ENCODE measurements at places on chromosomes 6 and 20.

DNA sequence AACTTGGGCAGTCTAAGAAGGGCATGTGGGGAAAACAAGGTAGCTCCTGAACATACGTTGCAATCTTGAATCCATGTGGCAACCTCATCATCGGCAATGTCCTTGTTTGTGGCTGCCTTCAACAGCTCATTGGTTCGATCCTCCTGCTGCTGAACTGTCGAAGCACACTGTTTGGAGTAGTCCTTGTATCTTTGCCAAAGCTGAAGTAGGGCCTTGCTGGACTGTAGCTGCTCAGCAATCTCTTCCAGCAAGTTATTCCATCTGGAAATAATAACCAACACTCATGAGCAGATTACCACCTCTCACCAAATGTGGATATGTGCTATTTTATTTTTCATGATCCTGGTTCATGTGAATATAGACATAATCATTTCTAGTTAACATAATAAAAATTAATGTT, 413.3 kb downstream of the ESR1 start:
- no peaks in the 10 kb centered on the region for H3K27me3 ChIP-seq
- H3K4me3 ChIP-seq: no peak overlapping the region
- no peaks in the 10 kb centered on the region for H3K4me1 ChIP-seq
- no peak for DNase-seq

GRCh38 chr20:63538204-63539091, 1.3 kb upstream of the PTK6 start:
- H3K36me3 ChIP-seq: no peaks in the 10 kb centered on the region
- H3K27me3 ChIP-seq: no peaks in the 10 kb centered on the region
- no peak for DNase-seq
- H3K4me3 ChIP-seq: peak overlapping the region; percentile 28

GRCh38 chr6:38549795-38550194, 89.9 kb downstream of the BTBD9 start:
- H3K27me3 ChIP-seq: no peaks in the 10 kb centered on the region
- DNase-seq: no peak
- no peaks in the 10 kb centered on the region for H3K4me1 ChIP-seq
- no peak overlapping the region for H3K27ac ChIP-seq

DNA sequence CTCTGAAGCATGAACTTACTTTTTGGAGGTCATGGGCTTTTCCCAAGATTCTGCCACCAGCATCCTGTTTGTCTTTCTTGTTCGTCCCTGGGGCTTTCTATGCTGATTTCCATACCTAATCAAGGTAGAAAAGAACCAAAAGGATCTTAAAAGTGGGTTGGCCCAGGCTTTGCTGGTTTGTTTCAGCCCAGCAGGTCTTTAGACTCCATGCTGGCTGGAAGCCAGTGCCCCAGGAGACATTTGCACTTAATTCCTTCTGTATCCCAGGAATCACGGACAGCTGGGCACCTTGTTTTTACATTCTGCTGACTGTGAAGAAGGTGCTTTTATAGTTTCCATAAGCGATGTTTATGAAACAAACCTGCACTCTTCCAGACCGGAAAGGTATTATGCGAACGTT, 195.9 kb downstream of the CDH4 start:
- no peaks in the 10 kb centered on the region for H3K36me3 ChIP-seq
- H3K4me1 ChIP-seq: peaks cover 12% of the 10 kb centered on the region
- no peak overlapping the region for H3K27ac ChIP-seq
- H3K27me3 ChIP-seq: no peaks in the 10 kb centered on the region
- DNase-seq: no peak

DNA sequence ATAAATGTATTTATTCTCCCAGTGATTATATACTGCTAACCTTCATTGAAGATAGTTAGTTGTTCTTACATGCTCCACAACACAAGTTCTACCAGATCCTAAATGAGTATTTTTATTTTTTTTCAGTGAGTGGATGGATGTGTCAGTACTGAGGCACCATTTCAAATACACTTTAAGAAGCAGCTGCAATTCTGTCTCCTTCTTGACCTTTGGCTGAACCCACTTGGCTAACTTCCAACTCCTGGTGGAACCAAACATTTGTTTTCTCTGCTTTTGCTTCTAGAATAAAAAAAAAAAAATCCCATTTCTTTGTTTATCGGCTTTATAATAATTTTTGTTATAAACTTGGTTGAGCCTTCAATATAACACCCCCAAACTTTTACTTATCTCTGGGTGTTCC, 458.3 kb upstream of the MAP3K7 start:
- no peak overlapping the region for H3K27ac ChIP-seq
- DNase-seq: no peak
- H3K27me3 ChIP-seq: no peaks in the 10 kb centered on the region
- no peak overlapping the region for H3K4me3 ChIP-seq
- no peaks in the 10 kb centered on the region for H3K36me3 ChIP-seq
- H3K4me1 ChIP-seq: no peaks in the 10 kb centered on the region

DNA sequence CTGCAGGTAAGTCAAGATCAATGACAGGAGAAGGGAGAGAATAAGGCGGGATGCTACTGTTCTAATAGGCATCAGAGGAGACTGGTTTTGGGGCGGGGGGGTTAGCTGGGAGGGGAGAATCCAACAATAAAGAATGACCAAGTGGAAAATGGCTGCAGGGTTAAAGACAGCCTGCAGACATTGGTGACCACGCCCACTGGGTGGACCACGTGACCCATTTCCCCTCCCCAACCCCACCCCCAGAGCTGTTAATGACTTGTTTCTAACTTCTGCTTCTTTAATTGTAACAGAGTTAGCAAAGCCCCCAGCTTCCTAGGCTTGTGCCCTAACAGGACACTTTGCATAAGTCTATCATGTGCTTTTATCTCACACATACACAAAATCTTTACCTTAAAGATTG, 344.5 kb downstream of the KIF16B start:
- H3K27ac ChIP-seq: no peak overlapping the region
- no peak for DNase-seq
- no peaks in the 10 kb centered on the region for H3K27me3 ChIP-seq
- no peaks in the 10 kb centered on the region for H3K4me1 ChIP-seq
- no peaks in the 10 kb centered on the region for H3K36me3 ChIP-seq

All from iPS DF 6.9 (cell line).